Memory B cell (primary cell): ENCODE measurements at places on chromosomes 4 and X.

DNA sequence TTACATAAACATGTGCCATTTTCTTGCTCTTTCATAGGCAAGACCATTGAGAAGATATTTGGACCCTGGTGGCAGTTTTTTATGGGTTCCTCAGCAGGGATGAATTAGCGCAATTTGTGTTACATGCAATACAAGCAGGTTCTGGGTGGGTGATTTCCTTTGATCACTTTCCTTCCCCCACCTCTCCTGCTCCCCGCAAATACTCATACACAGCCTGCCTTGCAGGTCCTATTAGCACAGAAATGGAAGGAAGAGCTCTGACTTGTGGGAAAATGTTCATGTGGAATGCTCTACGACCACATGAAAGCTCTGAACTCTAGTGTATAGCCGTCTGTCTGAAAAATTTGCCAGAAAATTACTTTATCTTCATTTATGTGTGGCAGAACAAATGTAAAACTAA lies 361.0 kb upstream of the FAT1 start:
- no peaks in the 10 kb centered on the region for H3K36me3 ChIP-seq
- H3K4me1 ChIP-seq = no peaks in the 10 kb centered on the region
- H3K4me3 ChIP-seq = no peak overlapping the region
- DNase-seq = no peak

DNA sequence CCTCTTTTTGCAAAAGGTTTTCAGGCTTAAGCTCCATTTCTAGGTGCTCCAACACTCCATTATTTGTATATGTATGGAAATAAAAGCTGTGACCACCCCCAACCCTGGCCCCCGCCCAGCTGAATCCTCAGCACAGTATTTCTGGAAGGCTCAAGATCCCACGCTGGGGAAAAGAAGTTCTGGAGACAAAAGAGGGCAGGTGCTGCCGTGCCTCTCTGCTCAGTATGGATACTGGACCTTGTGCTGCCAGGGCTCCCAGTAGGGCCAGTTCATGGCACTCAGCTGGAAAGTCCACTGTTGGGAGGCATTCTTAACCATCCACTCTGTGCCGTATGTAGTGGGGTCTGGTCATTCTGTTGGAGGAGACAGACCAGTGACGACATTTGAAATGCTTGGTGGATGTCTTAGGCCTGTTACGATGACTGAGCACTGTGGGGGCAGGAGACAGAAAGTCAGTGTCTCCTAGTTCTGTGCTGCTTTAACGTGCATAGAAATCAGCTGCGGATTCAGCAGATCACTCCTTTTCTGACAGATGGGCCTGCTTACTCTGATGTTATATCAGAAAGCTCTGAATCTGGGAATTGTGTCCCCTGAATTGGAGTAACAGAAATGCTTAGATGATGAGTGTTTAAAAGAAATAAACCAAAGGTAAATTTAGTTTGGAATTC lies 48.4 kb upstream of the MSANTD1 start:
- no peaks in the 10 kb centered on the region for H3K27me3 ChIP-seq
- no peak overlapping the region for H3K27ac ChIP-seq
- no peak for DNase-seq
- H3K4me3 ChIP-seq = no peak overlapping the region
- H3K36me3 ChIP-seq = peaks cover 19% of the 10 kb centered on the region

- no peak for DNase-seq
- no peaks in the 10 kb centered on the region for H3K4me1 ChIP-seq
- no peaks in the 10 kb centered on the region for H3K27me3 ChIP-seq
Observed at GRCh38 chrX:82676386-82676785, 831.7 kb upstream of the POU3F4 start.

GRCh38 chr4:27218013-27218412 lies 357.4 kb downstream of the STIM2 start:
- DNase-seq = no peak
- H3K4me3 ChIP-seq = no peak overlapping the region
- H3K36me3 ChIP-seq = no peaks in the 10 kb centered on the region

GRCh38 chr4:163966612-163967011 lies 472.1 kb downstream of the TMA16 start:
- H3K27me3 ChIP-seq = no peaks in the 10 kb centered on the region
- H3K36me3 ChIP-seq = no peaks in the 10 kb centered on the region
- H3K4me1 ChIP-seq = peaks cover 4% of the 10 kb centered on the region
- H3K4me3 ChIP-seq = no peak overlapping the region
- no peak for DNase-seq
- no peak overlapping the region for H3K27ac ChIP-seq

- no peak overlapping the region for H3K27ac ChIP-seq
- no peak overlapping the region for H3K4me3 ChIP-seq
- peaks cover 3% of the 10 kb centered on the region for H3K36me3 ChIP-seq
Observed at GRCh38 chr4:174217273-174218126, 66.0 kb downstream of the FBXO8 start.

DNA sequence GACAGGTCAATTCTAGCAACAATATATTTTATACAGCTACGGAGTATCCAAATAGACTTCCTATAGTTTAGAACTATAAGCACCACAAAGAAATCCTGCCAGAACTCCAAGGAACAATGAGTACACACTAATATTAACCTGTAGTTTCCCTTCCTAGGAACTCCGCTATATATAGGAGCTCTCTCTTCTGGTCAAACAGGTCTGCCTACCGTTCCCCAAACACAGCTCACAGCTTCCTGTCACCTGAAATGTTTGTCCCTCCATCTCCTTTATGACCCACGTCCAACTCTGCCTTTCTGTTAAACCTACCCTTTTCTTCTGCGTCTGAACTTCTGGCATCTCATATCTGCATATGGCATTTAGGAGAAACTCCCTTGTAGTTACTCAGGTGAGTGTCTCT lies 10.5 kb upstream of the GJB1 start:
- no peak overlapping the region for H3K27ac ChIP-seq
- H3K27me3 ChIP-seq = peaks cover 6% of the 10 kb centered on the region
- no peak for DNase-seq

DNA sequence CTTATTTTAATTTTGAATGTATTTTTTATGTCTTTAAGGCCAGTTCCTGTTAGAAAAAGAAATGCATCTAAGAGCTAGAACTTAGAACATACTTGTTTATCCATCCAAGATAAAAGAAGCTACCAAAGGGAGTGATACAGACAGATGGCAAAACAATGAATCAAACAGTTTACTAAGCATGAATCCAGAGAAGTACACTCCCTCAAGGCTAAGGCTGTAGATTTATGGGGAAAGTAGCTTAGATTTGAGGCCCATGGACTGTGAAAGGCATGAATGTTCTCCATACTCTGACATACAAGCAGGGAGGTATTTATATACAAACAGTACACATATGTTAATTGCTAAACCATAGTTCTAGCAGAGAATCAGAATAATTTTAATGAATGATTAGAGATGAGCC lies 255.3 kb upstream of the NRK start:
- DNase-seq = no peak
- no peaks in the 10 kb centered on the region for H3K36me3 ChIP-seq
- H3K4me3 ChIP-seq = no peak overlapping the region
- H3K4me1 ChIP-seq = no peaks in the 10 kb centered on the region
- H3K27me3 ChIP-seq = no peaks in the 10 kb centered on the region

GRCh38 chr4:5869966-5870619 lies 22.8 kb downstream of the CRMP1 start:
- peaks cover 3% of the 10 kb centered on the region for H3K4me1 ChIP-seq
- H3K36me3 ChIP-seq = no peaks in the 10 kb centered on the region
- H3K4me3 ChIP-seq = no peak overlapping the region
- no peak overlapping the region for H3K27ac ChIP-seq

- no peaks in the 10 kb centered on the region for H3K36me3 ChIP-seq
- H3K27ac ChIP-seq = no peak overlapping the region
Observed at GRCh38 chr4:47791965-47792364, 45.9 kb downstream of the CORIN start.

DNA sequence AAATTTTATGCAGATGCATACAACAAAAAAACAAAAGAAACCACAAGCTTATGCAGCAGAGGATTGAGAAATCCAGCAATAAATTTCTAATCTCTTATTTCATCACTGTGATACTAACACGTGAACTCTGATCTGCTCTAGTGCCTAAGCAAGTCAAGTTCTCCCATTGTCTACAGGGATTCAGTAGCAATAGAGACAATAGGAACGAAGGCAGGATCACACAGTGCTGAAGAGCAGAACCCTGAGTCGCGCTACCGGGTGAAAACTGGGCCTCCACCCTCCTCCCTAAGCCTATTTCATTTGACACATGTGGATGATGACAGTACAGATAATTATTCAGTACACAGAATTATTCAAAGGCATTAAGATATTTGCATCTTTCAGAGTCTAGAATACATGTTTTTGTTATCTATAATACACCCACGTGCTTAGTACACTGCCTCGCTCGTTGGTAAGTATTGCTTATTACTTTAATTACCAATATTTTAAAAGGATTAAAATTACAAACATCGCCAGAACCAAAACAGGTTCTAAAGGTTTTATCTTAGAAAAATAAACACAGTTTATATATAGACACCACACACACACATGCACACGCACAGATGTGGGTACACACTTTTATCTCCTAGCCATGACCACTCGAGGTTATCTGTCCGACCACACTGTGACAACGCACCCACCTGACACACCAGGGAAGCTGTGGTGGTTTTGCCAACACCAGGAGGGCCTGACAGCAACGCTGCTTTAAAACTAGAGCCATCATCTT lies 60.1 kb downstream of the RFC1 start:
- H3K27ac ChIP-seq = no peak overlapping the region
- no peak for DNase-seq
- H3K27me3 ChIP-seq = no peaks in the 10 kb centered on the region
- no peak overlapping the region for H3K4me3 ChIP-seq

GRCh38 chr4:128591482-128591881 lies 218.0 kb upstream of the JADE1 start:
- no peak overlapping the region for H3K27ac ChIP-seq
- no peak for DNase-seq
- H3K4me1 ChIP-seq = no peaks in the 10 kb centered on the region
- peaks cover 4% of the 10 kb centered on the region for H3K27me3 ChIP-seq

- H3K4me3 ChIP-seq = no peak overlapping the region
- H3K4me1 ChIP-seq = peaks cover 16% of the 10 kb centered on the region
- H3K36me3 ChIP-seq = no peaks in the 10 kb centered on the region
- DNase-seq = no peak
Observed at GRCh38 chr4:38526412-38526811, 137.6 kb upstream of the KLF3 start.

- no peak overlapping the region for H3K27ac ChIP-seq
- no peak for DNase-seq
- no peaks in the 10 kb centered on the region for H3K4me1 ChIP-seq
- no peaks in the 10 kb centered on the region for H3K27me3 ChIP-seq
- no peak overlapping the region for H3K4me3 ChIP-seq
- H3K36me3 ChIP-seq = no peaks in the 10 kb centered on the region
Observed at GRCh38 chrX:80174925-80175574, 160.5 kb downstream of the TBX22 start.

DNA sequence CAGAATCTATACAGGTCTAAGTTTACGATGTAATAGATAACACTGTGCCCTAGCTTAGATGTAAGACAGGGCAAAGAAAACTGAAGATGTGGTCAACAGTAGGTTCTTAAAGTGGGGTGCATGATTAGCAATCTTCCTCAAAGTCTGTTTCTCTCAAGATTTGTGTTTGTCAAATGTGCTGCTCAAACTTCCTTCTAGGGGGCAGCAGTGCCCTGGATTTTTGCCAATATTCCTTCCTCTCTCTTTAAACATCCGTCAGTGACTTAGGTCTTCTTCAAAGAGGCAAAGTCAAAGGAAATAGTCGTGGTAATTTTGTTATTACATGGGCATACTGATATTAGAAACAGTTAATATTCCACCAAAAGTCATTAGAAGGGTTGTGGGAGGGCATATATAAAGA lies 4.2 kb upstream of the PDHA2 start:
- no peak overlapping the region for H3K4me3 ChIP-seq
- no peaks in the 10 kb centered on the region for H3K27me3 ChIP-seq
- no peaks in the 10 kb centered on the region for H3K36me3 ChIP-seq
- no peak overlapping the region for H3K27ac ChIP-seq
- H3K4me1 ChIP-seq = no peaks in the 10 kb centered on the region

GRCh38 chr4:99305638-99306400 lies 15.0 kb upstream of the ADH1A start:
- DNase-seq = no peak
- no peaks in the 10 kb centered on the region for H3K36me3 ChIP-seq
- no peak overlapping the region for H3K27ac ChIP-seq
- no peak overlapping the region for H3K4me3 ChIP-seq
- no peaks in the 10 kb centered on the region for H3K27me3 ChIP-seq

DNA sequence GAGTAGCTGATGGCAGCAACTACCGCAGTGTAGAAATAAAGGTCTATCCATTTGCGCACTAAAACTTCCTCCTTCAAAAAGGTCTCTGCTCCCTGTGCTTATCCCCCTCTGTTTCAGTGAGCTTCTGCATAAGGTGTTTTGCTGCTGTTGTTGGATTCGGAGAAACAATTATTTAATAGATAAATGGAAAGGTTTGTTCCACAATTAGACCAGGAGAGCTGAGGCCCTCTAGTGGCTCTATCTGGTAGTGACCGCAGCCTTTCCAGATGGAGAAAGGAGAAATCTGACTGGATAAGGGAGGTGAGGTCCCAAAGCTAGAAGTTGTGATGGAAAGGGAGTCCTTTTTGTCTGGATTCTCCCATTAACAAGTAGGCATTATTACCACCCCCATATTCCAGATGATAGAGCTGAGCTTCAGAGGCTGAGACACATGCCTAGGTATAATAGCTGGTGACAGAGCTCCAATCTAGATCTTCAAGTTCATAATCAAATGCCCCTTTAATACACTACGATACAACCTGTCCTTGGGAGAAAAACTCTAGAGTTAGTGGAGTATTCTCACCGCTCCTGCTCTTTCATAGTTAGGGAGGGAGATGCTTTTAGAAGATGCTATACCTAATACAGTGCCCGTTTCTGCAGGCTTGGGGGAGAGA lies 5.1 kb upstream of the GABRQ start:
- DNase-seq = peak; percentile 30
- H3K27me3 ChIP-seq = peaks cover 6% of the 10 kb centered on the region
- no peaks in the 10 kb centered on the region for H3K36me3 ChIP-seq
- H3K4me1 ChIP-seq = no peaks in the 10 kb centered on the region
- H3K27ac ChIP-seq = no peak overlapping the region

- H3K27me3 ChIP-seq = no peaks in the 10 kb centered on the region
- peaks cover 21% of the 10 kb centered on the region for H3K4me1 ChIP-seq
- H3K4me3 ChIP-seq = no peak overlapping the region
- H3K36me3 ChIP-seq = peaks cover 22% of the 10 kb centered on the region
- H3K27ac ChIP-seq = no peak overlapping the region
Observed at GRCh38 chr4:118762155-118762554, 73.8 kb downstream of the SEC24D start.

DNA sequence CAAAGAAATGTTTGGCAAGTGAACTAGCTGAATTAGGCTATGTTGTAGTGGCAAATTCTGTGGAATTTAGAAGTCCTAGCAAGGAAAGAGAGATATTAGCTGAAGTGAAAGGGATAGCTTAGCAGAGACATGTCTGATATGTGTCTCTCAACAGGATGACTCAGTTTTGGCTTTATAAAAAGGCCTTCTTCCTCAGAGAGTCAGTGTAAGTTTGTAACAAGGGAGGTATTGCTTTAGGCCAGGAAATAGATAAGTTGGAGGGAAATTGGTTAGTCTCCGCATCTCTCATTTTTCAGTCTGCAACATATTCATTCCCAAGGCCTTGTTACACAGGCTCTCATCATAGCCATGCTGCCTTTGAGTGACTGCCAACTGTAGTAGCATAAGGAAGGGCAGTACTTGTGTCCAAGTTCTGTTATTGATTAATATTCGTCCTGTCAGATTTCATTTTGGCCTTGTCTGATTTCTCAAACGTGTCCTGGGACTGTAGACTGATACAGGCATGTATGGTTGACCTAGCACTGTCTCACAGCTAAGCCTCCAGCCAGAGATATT lies 4.0 kb downstream of the TMEM164 start:
- DNase-seq = no peak
- peaks cover 41% of the 10 kb centered on the region for H3K4me1 ChIP-seq
- H3K27ac ChIP-seq = no peak overlapping the region
- H3K36me3 ChIP-seq = peaks cover 9% of the 10 kb centered on the region
- no peaks in the 10 kb centered on the region for H3K27me3 ChIP-seq

- peaks cover 6% of the 10 kb centered on the region for H3K4me1 ChIP-seq
- peaks cover 14% of the 10 kb centered on the region for H3K36me3 ChIP-seq
Observed at GRCh38 chr4:26746802-26747213, 113.8 kb upstream of the STIM2 start.
